Mesendoderm (in vitro differentiated cells): ENCODE measurements at places on chromosomes 4 and X.
A peak's percentile ranks its signal among the peaks of the same experiment; 100 is the strongest.

DNA sequence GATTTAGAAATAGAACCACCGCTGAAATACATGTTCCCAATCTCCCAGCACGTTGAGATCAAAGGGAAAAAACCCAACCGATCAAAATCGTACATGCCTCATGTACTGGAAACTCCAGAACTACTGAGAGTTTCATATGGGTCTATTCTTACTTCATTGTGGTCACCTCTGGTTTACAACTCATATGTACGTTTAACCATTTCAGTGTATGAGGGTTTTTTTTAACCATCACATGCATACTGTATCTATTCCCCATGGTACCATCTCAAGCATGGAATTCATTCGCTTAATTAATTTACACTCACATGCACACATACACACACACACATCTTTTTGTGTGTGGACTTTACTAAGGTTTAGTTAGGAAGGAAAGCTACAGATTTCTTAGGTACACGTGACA lies 46.0 kb upstream of the CLNK start:
- no peak for DNase-seq

DNA sequence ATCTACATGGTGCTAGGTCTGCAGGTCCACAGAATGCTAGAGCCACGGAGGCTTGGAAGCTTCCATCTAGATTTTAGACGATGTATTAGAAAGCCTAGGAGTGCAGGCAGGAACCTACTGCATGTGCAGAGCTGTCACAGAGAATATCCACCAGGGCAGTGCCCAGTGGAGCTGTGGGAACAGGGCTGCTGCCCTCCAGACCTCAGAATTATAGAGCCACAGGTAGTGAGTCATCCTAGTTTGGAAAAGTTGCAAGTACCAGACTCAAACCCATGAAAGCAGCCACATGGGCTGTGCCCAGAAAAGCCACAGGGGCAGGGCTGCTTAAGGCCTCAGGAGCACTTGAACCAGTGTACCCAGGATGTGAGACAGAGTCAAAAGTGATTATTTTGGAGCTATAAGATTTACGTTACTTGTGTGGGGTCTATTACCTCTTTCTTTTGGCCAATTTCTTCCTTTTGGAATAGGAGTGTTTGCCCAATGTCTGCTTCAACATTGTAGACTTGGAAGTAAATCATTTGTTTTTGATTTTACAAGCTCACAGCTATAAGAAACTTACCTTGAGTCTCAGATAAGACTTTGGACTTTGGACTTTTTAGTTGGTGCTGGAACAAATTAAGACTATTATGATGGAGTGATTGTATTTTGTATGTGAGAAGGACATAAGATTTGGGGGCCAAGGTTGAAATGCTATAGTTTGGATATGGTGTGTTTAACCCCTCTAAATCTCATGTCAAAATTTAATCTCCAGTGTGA lies 143.5 kb upstream of the CHRDL1 start:
- DNase-seq, result no peak

- peak; percentile 75 for DNase-seq
Observed at GRCh38 chrX:96889726-96890125, 6.0 kb downstream of the RPA4 start.

- no peak for DNase-seq
Observed at GRCh38 chr4:161522031-161522430, 641.8 kb downstream of the FSTL5 start.

DNA sequence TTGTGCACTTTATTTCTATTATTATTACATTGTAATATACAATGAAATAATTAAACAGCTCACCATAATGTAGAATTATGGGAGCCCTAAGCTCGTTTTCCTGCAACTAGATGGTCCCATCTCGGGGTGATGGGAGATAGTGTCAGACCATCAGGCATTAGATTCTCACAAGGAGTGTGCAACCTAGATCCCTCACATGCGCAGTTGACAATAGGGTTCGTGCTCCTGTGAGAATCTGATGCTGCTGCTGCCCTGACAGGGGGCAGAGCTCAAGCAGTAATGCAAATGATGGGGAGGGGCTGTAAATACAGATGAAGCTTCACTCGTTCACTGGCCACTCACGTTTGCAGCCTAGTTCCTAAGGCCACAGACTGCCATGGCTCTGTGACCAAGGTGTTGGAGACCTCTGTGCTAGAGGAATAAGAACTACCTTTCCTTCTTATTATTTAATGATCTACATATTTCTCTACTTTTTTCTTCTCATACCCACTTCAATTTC lies 492.9 kb upstream of the INTU start:
- DNase-seq, result peak; percentile 2

- no peak for DNase-seq
Observed at GRCh38 chr4:44965435-44966095, 239.2 kb upstream of the GNPDA2 start.

DNA sequence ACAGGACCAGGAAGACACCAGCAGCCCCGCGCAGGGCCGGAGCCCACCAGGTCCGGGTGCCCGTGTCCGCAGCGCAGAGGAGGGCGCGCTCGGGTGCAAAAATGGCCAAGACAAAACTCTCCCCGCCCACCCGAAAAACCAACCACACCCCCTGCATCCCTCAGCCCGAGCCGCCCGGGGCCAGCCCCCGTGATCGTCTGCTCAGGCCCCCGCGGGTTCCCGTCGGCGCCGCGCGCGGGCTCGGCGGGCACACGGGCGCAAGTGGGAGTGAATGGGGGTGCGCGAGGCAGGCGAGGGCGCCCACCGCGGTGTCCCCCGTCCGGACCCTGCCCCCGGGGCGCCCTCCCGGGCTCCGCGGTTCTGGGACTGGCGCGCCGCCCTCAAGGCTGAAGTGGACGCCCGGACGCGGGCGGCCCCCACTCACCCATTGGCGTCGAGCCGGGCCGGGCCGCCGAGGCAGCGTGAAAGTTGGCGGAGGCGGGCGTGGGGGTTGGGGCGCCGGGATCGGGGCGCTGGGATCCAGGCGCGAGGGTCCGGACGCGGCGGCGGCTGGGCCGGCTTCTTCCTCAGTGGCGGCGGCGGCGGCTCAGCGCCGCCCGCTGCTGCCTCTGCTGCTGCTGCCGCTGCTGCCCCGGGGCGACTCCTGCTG lies 393 bp downstream of the SH3KBP1 start:
- no peak for DNase-seq

DNA sequence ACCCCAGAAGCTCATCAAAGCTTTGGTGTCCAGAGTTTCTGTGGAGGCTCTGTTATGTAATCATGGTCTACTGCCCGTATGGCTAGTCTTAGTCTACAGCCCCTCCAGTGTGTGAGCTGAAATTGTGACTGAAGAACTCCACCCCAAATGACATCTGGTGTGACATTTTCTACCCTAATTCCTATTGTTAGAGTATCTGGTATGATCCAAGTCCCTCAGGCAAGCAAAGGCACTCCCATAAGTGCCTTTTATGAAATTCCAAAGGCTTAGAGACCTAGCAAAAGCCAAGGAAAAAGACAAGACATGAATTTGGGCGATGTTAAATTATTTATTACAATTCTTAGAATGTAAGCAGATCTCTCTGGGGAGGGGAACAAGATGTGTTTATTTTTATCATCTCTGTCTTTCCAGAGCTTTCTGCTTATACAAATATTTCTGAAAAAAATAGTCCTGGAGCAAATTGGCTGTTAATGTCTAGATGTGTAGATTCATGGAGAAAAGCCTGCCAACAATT lies 417.4 kb downstream of the CCSER1 start:
- DNase-seq, result no peak

DNA sequence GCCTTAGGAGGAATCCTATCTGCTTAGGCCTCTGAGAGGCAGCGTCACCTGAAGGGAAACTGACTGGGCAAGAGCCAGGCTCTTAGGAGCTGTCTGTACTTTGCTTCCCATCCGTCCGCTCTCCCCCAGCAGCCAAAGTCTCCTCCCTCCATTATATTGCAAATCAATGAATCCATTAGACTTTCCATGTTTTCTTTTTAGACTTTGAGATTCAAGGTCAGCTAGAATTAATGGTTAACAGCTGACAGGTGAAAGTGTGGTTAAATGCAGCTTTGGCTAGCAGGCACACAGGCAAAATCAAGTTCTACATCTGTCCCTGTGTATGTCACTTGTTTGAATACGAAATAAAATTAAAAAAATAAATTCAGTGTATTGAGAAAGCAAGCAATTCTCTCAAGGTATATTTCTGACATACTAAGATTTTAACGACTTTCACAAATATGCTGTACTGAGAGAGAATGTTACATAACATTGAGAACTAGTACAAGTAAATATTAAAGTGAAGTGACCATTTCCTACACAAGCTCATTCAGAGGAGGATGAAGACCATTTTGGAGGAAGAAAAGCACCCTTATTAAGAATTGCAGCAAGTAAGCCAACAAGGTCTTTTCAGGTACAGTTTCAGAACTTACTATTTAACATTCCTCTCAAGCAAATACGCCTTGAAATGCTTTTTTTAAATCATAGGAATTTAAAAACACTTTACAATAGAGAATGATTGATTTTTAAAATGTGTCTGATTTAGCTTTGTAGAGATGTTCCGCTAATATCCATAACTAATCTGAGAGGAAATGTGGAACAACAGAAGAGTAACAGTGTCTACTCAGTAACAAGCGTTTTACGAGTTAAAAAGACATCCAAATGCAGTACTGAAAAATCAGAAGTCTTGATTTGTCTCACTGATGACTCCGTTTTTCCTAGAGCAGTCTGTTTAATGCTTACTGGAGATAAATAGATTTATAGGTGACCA lies at the start of gene F11:
TSS of gene F11 (plus strand) at position 507 of the 970 bp plus-strand sequence. CDS start 948 bp downstream, outside the sequence.
- DNase-seq, result no peak

GRCh38 chr4:10321931-10322330 lies 135.3 kb downstream of the ZNF518B start:
- no peak for DNase-seq

GRCh38 chr4:101198682-101199339 lies 148.5 kb downstream of the PPP3CA start:
- DNase-seq, result no peak

DNA sequence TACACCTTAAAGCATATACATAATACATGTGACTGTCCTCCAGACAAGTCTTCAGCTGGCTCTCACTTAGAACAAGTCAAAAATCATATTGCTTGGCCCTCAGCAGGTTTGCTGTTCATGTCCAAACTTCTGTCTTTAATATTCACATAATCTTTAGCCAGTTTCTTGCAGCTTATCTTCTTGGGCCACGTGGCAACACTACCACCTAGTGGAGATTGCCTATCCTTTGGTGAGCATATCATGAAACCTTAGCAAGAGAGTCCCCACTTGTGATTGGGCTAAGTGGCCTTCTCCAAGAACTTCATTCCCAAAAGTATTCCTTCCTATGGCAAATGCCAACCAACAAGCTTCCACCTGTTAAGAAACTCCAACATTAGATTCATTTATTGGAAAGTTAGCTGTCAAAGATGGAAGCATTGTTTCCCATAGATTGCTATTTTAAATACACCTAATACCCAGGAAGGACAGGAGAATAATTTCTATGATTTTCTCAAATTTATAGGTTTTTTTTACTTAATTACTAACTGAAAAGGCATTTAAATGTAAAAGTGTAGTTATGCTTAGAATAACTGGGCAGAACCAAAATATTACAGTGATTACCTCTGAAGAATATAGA lies 231.9 kb upstream of the INTU start:
- DNase-seq, result peak; percentile 86

DNA sequence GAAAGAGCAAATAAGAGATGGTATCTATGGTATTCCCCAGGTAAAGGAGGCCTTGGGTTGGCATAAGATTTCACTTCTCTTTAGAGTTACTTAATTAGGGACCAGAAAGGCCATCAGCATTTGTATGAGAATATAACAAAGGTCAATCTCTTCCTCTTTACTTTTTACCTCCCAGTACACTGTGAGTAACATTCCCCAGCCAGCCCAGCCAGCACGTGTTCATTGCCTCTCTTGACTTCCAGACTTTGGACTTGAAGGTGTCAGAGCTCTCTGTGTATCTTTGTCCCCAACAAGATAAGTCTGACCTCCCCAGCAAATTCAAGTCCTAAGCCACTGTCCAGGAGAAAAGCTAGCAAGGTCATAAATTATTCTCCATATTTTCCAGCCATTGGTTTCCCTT lies 110.5 kb downstream of the AR start:
- DNase-seq, result no peak

GRCh38 chr4:687048-687970 lies 1.6 kb downstream of the SLC49A3 start:
- DNase-seq, result peak; percentile 69

GRCh38 chr4:152359208-152360044 lies 176.5 kb downstream of the FBXW7 start:
- no peak for DNase-seq

DNA sequence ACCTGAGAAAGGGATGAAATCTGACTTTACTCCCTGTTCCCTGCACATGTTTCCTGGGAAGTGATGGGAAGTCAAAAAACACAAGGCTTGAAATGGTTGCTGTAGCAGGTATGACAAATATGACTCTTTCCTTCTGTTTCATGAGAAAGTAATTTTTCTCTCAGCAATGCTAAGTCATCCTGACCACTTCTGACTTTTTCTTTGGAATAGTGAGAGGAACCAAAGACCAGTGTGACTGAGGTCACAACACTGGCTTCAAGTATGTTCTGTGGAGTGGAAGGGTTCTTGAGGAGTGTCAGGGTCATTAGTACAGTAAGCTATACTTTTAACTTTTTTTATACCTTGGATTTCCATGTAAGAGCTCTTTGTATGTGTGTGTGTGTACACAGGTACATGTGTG lies 225.3 kb downstream of the PPP3CA start:
- no peak for DNase-seq

GRCh38 chrX:27597508-27597907 lies 7.4 kb downstream of the DCAF8L2 start:
- no peak for DNase-seq

DNA sequence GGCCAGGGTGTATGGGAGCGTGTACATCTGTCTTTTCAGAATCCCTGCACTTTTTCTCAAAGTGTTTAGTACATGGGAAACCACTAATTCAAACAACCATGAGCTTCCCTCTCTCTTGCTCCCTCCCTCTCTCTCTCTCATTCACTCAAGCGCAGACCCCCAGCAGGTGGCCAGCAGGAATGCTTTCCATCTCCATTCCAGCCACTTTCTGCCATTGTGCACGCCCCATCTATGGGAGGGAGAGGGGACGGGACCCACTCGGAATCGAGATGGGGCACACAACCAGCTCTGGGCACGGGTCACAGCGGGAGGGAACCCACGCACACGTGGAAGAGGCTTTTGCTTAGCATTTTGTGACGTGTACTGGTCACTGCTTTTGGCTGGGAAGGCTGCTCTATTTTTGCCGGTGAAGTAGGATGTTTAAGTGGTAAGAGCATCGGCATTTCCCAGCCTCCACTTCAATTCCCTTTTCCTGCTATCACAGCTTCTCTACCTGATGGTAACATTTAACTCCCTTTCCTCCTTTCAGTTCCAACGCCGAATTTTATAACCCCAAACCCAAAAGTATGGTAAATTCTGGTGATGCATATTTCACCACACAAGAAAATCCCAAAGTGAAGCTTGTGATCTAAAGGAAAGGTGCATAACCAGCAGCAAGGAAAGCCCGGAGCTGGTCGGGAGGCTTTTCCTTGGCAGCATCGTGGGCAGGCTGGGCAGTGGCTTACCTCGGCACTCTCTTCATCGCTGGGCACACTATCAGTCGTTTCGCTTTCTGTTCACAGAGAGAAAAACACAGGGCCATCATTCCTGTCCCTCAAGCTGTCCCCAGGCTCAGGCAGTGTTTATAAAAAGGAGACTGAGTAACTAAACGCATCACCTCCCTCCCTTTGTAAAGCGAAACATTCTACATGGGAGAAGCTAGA lies 84.1 kb downstream of the IRF2 start:
- DNase-seq, result peak; percentile 60

- DNase-seq, result no peak
Observed at GRCh38 chrX:95145848-95146490, 1472.0 kb downstream of the FAM133A start.
